ENCODE measurements at places on chromosomes 4 and X.

GRCh38 chrX:38870361-38870895 lies 69.2 kb downstream of the MID1IP1 start:
- DNase-seq, result no peak

GRCh38 chrX:22748093-22748999 lies 251.4 kb upstream of the DDX53 start:
- DNase-seq, result no peak

DNA sequence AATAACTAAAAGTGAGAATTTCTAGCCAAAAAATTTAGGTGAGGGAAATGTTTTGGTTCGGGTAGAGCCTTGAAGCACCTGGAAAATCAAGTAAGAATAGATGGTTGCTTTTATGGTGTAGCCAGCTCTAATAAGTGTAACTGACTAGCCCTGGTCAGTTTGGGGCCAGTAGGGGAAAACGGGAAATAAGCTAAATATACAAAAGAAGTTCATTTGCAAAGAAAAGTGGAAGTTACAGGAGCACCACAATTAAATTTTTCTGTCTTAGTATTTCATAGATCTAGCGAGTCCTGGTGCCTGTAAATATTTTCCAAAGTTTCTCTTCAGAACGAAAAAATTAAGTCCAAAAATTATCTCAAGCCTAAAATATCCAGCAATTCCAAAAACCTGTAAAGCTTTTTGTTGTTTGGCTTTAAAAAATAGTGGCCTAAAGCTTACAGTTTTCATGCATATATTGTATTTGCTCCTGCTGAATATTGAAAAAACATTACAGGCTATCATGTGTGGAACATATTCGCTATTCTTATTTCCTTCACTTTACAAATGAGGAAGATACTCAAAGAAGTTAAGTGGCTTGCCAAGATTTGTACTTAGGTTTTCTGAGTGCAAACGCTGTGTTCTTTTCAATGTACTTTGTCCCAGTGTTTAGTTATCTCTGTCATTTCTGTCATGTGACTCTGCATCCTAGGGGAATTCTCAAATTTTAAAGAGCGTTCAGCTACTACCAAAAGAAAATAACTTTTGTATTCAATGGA lies 7.3 kb upstream of the PTPN13 start:
- no peak for DNase-seq

DNA sequence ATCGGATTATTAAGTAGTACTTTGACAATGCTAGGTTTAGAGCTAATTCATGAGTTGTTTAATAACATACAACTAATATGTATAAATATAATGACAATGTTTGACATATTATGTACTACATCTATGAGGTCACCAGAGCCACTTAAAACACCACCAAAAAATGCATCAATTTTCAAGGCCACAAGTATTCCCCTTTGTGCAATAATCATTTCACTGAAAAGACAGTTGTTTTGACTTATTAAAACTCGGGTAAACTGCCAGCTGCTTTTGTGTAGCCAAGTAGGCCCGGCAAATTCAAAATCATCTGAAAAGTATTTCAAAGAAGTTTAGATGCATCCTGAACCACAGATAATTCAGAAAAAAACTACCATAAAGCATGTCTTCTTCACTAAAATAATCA lies 48.7 kb downstream of the CLOCK start:
- DNase-seq, result no peak

- no peak for DNase-seq
These were observed 50.6 kb downstream of the PTCHD1 start for GRCh38 chrX:23385242-23385641.

DNA sequence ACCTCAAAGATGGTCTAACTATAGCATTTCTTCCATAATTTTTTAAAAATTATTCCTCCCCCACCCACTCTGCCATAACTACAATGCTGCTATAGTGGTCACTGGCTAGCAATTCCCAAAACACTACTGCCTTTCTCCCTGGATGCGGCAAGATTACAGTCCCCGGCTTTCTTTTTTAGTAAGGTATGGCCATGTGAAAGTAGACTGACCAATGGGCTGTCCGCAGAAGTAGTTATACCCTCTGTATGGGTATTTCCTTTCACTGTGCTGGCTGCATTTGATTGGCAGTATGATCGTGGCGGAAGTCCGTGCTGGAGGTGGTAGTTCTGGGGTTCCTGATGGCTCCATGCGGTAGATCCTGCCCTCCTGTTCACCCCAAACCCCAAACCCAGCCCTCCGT lies 166.0 kb downstream of the FBXO8 start:
- no peak for DNase-seq

- no peak for DNase-seq
These were observed 227.5 kb downstream of the MGST2 start for GRCh38 chr4:139892973-139893736.

DNA sequence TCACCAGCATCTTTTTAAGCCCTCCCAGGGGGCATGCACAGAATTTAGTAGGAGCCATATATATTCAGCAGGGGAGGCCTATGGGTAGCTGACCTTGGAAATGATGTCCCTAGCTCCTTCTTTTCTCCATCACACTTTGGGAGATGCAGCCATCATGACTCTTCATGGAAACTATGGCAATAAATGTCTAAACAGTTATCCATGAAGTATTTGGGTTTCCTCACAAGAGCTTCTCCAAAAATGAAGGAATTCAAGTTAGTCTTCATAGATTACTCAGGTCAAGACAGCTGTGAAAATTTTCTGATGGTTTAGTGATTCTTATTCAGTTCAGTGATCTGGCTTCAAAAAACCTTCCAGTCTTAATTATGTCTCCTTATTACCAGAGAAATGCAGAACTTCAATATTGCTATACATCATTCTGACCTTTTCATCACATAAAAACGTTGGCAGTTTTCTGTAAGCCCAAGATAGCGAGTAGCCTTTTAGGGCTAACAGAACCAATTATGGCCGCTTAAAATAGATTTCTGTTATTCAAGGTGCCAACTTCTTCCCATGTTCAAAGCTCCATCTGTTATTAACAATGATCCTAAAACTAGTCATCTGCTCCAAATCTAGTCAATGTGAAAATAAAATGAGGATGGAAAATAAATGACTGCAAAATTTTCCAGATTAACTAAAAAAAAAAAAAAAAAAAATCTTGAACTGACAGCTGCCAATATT lies 52.5 kb downstream of the TMEM156 start:
- no peak for DNase-seq

GRCh38 chr4:40190465-40190864 lies 6.4 kb upstream of the RHOH start:
- DNase-seq, result no peak

DNA sequence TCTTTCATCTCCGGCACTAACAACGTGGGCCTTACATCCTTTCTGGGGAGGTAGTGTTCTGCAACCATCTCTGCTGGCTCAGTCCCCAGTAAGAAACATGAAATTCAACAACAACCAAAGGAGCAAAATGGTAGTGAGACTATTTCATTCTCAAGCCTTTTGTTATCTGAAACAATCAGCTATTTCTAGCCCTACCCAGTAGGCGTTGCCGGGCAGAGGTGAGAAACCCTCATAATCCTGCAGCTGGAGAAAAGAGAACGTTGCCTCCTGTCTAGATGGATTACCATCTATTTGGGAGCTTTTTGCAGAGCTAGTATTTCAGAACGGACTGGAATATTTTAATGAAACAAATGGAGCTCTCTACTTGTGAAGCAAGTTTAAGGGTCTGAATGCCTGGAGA lies 66.4 kb upstream of the GPR174 start:
- DNase-seq, result no peak

GRCh38 chr4:77952457-77952856 lies 89.8 kb downstream of the MRPL1 start:
- DNase-seq, result no peak

DNA sequence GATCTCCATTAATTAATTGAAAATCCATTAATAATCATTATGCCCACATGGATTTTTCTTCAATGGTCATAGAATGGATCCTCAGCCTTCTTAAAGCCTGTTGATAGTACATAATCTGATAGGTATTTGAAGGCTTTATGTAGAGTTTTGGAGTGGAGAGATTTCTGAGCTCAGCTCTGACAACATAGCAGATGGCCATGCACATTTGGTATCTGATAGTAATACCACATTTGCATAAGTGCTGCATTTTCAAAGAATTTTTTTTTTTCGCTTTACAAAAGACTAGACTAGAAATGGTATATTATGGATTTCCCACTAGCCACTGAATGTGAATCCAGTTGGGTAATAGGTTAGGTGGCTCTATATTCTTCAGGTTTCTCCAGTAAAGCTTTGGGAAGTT lies 440.6 kb downstream of the FGF13 start:
- no peak for DNase-seq

DNA sequence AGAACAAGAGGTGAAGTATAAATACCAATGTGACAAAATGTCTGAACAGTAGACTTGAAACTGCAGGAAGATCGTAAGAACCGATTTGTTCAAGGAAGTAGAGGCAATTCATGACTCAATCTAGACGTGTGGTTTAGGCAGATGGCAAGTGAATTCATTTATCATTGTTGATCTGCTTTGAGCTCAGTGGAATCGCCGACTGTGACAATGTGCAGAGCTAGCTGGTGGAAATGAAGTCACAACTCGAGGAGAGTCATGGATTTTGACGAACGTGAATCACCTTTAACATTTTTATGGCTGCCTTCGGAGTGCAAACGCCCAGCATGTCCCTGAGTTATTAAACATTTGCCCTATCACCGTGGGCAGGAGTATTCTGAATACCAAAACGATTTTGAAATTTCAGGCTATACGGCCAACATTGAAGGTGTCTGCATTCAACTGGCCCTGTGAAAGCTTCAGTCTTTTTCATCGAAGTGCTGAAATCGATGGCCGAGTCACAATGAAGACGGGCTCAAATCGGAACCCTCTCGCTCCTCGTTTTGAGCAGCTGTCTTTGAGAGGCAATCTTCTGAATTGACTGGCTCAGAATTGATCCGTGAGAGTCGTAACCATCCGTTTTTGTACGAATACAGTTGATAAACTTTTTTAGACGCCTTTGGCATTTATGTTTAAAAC lies 689 bp upstream of the OGT start:
- DNase-seq, result peak; percentile 21

DNA sequence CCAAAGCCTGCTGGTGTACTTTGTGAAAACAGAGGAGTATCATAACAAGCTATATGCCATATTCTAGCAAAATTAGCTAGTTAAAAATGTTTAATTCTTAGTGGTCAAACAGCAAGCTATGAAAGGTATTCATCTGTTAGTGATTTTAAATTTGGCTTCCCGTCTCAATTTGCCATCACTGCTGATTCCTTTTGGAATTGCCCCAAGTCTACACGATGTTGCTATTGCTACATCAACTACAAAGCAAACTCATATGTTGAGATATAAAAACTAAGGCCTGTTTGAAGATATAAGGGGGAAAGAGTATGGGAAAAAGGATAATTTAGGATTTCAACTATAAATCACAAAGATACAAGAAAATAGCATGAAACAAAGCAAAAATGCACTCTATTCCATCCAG lies 146.1 kb downstream of the COL25A1 start:
- DNase-seq, result no peak

DNA sequence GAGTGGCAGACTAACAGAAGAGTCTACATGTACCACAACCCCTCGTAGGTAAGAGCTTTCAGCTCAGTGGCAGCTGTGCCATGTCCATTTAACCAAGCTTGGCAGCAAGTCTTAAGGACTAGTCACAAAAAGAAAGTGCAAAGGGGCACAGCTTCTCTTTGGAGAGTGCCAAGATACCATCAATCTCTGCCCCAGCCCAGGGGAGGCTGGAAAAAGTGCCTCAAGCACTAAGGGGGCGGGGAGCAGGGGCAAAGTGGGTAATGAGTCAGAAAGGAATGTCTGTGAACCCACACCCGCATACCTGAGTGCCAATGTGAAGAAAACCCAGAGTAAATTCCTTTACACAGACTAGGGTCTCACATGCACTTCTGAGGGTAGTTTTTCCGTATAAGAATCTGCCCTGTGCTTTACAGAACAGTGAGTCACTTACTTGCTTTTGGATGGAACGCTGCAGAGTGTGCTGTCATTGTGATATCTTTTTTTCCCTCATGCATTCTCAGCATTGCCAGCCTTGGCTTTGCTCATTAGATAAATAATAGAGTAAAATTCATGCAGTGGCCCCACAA lies 219.8 kb downstream of the ZNF674 start:
- no peak for DNase-seq

- peak; percentile 56 for DNase-seq
These were observed 48.1 kb upstream of the FAM9C start for GRCh38 chrX:13092455-13092941.

GRCh38 chrX:19585332-19586082 lies 70.2 kb upstream of the MAP3K15 start:
- no peak for DNase-seq

- no peak for DNase-seq
These were observed 3.6 kb downstream of the UBL4A start for GRCh38 chrX:154482786-154483185.

GRCh38 chrX:47030339-47030738 lies 47.9 kb upstream of the RGN start:
- no peak for DNase-seq

- no peak for DNase-seq
These were observed 114.8 kb upstream of the ATP6AP2 start for GRCh38 chrX:40465735-40466551.

GRCh38 chrX:69389101-69389501 lies 115.0 kb upstream of the NALF2 start:
- DNase-seq, result no peak

- DNase-seq, result no peak
These were observed 8.9 kb upstream of the HTRA3 start for GRCh38 chr4:8260656-8261111.

DNA sequence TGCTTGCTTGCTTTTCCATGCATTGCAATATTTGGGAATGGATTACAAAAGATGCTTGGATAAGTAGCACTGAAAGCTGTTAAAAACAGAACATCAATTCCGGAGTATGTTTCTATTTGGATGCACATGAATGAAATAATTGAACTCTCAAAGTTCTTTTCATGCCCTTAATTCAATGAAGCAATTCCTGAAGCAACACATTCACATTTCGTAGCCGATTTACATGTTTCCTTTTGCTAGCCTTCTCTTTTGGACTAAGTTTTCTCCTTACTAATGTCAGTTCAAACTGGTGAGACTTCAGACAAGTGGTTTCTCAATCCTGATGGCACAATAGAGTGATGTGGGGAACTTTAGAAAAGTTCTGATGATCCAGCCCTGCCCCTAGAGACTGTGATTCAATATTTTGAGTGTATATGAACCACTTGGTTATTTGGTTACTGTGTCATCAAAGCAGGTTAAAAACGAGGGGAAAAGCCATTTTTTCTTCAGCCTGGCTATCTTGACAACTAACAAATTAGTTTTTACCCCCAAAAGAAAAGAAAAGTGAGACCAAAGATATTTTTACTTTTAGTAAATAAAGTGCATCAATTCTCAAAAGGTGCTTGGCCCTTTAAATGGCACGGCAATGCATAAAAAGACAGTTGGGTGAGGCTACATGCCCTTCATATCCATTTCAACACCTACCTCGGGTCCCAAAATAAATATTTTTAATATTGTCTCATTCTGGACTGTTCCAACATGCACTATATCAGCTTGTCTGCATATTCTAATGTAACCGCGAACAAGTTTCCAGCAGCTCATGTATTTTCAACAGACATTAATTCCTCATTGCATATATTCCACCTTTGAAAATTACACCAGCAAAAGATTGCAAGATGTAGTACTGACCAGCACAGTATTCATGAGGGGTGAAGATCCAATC lies 90.1 kb upstream of the RPL34 start:
- no peak for DNase-seq

All from T-helper 17 cell (primary cell).